ENCODE measurements at places on chromosomes 1 and 21. TPM values are rescaled to one million over a fixed set of nuclear protein-coding genes. Genes with fewer than 3 reads are reported as not detected.

The MPL gene
- total RNA-seq: not detected

The RNASEL gene
- total RNA-seq: 0.57 TPM

DNA sequence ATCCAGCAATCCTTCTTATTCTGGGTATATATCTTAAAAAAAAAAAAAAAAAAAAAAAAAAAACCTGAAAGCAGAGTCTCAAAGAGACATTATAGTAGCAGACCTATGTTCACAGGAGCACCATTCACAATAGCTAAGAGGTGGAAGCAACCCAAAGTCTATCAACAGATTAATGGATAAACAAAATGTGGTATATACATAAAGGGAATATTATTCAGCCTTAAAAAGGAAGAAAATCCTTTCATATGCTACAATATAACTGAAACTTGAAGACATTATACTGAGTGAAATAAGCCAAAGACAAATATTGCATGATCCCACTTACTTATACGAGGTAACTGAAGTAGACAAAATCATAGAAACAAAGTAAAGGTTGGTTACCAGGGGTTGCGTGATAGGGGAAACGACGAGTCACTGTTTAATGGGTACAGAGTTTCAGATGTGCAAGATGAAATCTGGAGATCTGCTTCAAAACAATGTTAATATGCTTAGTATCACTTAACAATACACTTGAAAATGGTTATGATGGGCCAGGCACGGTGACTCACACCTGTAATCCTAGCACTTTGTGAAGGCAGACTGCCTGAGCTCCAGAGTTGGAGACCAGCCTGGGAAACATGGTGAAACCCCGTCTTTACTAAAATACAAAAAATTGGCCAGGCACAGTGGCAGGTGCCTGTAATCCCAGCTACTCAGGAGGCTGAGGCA is 29.5 kb downstream of the PIK3R3 start:
- H3K36me3 ChIP-seq: no peaks in the 10 kb centered on the region
- H3K4me3 ChIP-seq: no peak overlapping the region
- no peaks in the 10 kb centered on the region for H3K27me3 ChIP-seq
- no peak overlapping the region for H3K27ac ChIP-seq
- no peak for DNase-seq

DNA sequence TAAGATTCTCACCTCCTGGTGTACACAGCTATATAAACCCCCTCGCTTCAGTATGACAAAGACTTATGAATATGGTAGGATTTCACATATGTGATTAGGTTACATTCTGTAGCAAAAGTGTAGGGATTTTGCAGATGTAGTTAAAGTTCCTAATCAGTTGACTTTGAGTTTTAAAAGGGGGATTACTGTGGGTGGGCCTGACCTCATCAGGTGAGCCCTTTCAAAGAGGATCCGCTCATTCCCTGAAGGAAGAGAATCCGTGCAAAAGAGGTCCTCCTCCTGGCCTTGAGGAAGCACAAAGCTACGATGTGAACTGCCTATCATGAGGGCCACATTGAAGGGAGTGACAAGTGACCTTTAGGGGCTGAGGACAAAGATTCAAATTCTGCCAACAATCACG is 30.6 kb upstream of the KAZN start:
- no peak overlapping the region for H3K27ac ChIP-seq
- DNase-seq: no peak
- no peaks in the 10 kb centered on the region for H3K27me3 ChIP-seq
- H3K4me1 ChIP-seq: peaks cover 4% of the 10 kb centered on the region
- no peak overlapping the region for H3K4me3 ChIP-seq

GRCh38 chr1:94684690-94685250 is 135.4 kb upstream of the SLC44A3 start:
- H3K4me3 ChIP-seq: no peak overlapping the region
- no peak overlapping the region for H3K27ac ChIP-seq
- H3K27me3 ChIP-seq: no peaks in the 10 kb centered on the region

DNA sequence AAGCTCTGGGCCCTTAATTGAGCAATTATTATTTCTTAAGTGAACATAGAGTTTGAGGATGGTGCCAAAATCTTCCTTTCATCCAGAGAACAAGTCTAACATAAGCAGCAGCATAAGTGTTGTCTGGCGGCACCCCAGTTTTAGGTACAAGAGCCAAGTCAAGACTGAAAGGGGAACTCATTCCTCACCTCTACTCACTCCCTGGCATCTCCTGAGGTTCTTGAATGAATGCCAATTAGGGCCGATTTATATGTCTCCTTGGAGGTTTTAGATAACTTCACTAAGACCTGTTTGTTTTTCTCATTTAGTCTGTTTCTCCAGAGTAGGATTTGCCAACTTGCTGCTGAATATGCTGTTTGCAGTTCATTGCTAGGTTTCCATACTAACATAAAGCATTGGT is 42.6 kb upstream of the ADGRL2 start:
- H3K36me3 ChIP-seq: no peaks in the 10 kb centered on the region
- H3K4me1 ChIP-seq: peaks cover 2% of the 10 kb centered on the region
- H3K27me3 ChIP-seq: no peaks in the 10 kb centered on the region
- DNase-seq: no peak
